ENCODE measurements at places on chromosomes 6 and 20.

GRCh38 chr20:14609328-14610221 lies 272.2 kb upstream of the FLRT3 start:
- no peak for DNase-seq

DNA sequence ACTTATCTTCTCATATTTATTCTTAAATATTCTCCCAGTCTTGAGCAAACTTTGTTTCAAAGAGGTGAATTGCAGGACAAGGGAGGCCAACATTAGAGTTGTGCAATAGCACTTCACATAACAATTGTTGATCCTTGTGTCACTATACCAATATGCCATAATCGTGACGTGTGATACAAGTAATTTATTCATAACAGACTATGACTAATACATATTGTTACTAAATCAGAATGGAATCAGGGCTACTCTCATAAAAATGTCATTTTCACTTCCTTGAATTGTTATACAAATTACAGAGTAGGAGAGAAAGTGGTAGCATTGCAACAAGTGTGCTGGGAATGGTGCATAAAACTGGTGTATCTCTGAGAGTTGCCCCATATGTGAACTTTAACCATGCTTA lies 37.2 kb upstream of the PLCB1 start:
- DNase-seq: no peak

DNA sequence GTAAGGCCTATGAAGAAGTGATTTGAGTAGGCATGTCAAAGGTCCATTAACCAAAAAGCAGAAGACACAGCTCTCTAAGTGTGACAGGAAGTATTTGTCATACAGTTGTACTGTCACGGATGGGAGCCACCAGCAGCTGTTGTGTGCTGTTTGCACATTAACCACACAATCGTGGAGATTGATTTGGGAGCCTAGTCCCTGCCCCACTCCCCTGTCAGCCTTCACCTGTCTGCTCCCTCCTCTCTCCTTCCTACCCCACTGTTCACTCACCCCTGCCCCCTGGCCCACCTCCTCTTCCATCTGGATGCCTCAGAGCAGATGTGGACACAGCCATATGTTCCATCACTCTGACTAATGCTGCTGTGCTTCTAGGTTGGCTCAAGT lies 124.7 kb upstream of the SPACA1 start:
- DNase-seq: no peak

- no peak for DNase-seq
These were observed 455.6 kb downstream of the MAFB start for GRCh38 chr20:40233406-40233805.

- DNase-seq: no peak
These were observed at the start of gene BEND3 for GRCh38 chr6:107114926-107115694. TSS of gene BEND3 (minus strand) at chr6:107115515. CDS start at chr6:107099285, 16,230 bp downstream.

DNA sequence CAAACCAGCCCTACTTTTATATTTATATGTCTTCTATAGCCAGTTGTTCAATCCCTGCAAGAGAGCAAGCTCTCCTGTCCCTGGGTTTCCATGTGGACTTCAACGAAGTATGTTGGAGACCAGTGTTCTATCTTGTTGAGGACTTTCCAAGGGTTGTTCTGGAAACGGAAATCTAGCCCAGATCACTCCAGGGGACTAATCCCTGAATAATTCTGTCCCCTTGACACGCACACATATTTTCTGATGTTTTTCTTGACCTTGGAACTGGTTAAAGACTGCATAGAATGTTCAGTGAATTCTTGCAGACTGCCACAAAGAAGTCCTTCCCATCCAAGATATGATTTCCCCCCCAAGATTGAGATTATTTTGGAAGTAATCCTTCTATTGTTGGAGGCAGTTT lies 9.5 kb upstream of the MYLK2 start:
- no peak for DNase-seq

DNA sequence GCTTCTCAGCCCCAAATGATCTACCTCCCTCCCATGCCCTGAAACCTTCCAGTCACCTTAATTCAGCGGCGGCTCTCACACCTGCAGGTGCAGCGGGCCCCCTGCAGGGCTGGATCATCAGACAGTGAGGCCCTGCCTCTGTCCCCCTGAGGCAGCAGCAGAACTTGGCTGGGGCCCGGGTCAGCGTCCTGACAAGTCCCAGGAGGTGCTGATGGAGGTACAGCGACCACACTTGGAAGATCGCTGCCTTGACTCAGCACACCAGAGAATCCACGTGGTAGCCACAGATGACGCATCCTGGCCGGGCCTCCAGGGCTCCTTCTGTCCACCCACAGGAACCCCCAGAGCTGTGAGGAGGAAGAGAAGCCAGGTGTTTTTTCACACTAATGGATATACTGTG lies 116.4 kb upstream of the THBS2 start:
- DNase-seq: peak; percentile 60

DNA sequence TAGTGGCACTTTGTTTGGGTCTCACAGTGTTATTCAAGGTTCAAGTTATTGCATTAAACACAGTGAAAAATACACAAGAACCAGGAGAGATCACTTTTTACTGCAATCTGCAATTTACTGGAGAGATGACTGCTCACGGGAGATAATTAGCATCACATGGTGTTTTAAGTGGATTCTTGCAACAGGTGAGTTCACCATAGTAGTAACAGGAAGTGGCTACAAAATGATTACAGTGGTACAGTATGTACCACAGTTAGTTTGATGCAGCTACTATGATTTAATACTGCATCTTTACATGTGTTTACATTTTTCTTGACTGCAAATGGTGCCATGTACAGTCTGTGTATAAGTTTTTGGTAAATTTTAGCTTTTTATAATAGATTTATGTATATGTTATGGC lies 96.5 kb upstream of the SCP2D1 start:
- DNase-seq: no peak

DNA sequence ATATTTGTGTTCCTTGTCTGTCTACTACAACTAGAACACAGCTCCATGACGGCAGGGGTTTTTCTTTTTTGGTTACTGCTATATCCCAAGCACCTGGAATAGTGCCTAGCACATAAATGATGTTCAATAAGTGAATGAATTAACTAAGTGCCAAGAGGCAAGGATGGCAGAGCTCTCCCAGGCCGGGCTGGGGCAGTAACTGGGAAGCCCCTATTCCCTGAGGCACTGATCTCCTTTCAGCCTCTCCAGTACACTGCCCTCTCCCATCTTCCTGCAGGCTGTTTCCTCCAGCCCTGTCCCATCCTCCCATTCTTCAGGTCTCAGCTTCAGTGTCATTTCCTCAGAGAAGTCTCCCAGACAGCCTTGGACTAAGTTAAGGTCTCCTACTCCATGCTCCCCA lies 29.0 kb upstream of the SPDEF start:
- no peak for DNase-seq

DNA sequence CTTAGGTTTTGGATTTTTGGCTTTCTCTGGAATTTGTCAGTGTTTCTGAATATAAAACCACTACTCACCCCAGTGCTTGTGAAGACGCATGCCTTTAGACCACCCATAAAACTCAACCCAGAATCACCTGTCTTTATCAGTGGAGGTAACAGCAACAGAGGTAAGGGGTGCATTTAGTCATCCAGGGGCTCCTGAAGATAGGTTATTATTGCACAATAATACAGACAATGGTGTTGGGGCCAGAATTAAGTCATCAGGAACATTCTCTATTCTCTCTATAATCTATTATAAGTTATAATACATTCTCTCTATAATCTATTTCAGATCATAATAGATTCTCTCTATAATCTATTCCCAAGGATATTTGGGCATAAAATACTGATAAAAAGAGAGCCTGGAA lies 100.2 kb upstream of the KCNQ5 start:
- no peak for DNase-seq

DNA sequence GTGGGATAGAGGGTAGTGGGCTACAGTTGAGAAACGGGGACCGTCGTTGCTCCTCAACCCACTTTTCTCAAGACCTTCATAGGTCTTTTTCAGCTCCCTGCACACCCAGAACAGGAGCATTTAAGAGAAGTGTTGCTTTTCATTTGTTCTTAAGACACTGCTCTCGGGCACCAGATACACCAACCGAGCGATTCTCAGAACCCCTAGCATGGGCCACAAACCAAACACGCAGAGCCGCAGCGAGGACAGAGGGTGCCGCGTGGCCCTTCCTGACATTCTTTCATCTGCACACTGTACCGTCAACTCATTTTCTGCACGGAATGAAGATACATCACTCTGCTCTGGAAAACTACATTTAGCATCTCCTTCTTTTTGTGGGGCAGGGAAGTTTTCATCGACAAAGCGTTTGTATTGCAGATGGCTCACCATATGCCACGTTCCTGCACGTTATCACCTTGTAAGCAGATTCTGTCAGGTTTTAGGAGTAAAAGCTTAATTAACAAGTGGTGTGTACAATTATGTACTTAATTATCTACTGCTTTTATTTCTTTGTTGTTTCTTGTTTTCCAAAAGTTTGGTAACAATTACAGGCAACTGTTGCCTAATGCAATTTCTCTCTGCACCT lies 70.4 kb upstream of the MLN start:
- DNase-seq: no peak

GRCh38 chr6:159983641-159984080 lies 14.8 kb downstream of the IGF2R start:
- no peak for DNase-seq

DNA sequence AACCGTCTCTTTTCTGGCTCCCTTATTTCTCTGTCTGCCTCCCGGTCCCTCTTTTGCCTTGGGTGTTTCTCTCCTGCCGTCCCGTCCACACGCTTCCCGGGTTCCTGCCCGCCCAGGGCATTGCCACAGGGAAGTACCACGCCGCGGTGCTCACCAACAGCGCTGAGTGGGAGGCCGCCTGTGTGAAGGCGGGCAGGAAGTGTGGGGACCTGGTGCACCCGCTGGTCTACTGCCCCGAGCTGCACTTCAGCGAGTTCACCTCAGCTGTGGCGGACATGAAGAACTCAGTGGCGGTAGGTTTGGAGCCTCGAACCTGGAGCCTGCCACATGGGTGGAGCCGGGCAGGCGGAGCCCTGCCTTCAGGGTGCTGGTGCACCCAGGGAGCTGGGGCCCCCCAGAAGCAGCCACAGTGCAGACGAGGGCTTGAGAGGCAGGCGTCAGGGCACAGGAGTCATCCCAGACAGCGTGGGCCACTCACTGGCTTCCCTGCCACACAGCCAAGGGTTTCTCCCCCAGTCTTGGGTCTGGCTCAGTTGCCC lies 21.3 kb downstream of the NPEPL1 start:
- no peak for DNase-seq

GRCh38 chr6:107633680-107634323 lies 143.9 kb downstream of the SOBP start:
- no peak for DNase-seq

DNA sequence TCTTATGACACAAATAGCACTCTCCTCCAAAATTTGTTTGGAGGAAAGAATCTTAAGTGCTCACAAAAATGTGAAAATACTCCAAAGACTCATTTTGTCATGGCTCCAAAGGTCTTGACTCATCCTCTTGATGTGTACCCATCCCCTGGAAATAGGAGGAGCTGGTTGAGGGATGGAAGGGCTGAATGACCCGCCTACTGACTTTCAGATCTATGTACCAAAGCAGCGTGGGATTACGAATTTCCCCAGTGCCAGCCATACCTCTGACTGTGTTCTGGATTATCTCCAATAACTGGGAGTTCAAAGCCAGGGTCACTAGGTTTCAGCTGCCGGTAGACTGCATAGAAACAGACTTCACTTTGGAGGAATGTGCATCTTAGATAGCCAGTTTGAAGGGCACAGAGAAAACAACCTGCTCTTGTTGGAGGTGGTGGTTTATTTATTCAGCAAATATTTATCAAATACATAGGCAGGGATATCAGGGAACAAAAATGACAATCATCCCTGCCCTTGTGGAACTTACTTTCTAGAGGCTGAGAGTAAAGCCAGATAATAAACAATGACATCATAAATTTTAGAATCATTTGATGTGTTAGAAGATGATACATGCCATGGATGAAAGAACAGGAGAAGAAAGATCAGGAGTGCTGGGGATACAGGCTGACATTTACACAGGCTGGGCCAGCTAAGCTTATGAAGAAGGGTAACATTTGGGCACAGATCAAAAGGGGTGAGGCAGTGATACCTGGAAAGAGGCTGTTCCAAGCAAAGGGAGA lies 246.6 kb downstream of the TBXT start:
- DNase-seq: no peak

DNA sequence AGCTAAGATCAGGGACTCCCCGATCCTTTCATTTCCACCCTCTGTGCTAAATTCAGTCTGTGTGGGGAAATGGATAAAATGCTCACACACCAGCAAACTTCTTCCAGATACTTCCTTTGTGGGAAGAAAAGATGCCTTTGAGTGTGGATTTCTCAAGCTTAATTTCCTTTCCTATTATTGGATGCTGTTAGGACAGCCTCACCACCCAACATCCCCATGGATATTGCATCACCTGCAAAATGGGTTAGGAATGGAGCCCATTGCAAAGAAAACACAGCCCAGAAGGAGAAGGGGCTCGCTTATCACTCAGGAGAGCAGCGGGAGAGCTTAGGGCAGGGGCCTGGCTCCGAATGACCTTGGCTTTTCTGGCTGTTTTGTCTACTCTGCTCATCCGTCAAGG lies 272.2 kb downstream of the CDC5L start:
- no peak for DNase-seq

Measured in left forelimb (tissue), 1 donor.